ENCODE measurements at places on chromosomes 6 and 20.

GRCh38 chr6:131792091-131792496 is 15.7 kb upstream of the ENPP1 start:
- DNase-seq: no peak

GRCh38 chr6:18342223-18342622 is 44.9 kb upstream of the RNF144B start:
- DNase-seq: no peak

DNA sequence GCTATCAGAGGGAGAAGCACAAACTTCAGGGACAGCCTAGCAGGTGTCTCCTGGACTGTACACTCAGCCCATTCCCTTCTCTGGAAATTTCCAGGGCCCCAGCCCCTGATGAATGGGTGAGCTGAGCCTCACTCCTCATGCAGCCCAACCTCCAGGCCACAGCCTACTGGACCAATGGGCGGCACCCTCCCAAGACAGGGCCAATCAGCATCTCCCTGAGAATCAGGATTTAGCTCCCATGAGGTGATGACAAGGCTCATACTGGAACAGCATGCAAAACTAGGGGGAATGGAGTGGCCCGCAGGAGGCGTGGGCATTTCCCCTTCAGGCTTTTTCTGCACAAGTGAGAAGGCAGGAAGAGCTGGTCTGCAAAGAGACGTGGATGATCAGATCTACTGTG is 29.0 kb downstream of the NFATC2 start:
- no peak for DNase-seq

GRCh38 chr20:62599216-62600110 is 42.8 kb upstream of the SLCO4A1 start:
- no peak for DNase-seq
